ENCODE measurements at places on chromosomes 1 and 21. TPM values are rescaled to one million over a fixed set of nuclear protein-coding genes. Genes with fewer than 3 reads are reported as not detected.

KRTAP19-3 gene
- total RNA-seq = not detected

KCNA3 gene
- 0.77 TPM for total RNA-seq

TFF2 gene
- not detected for total RNA-seq

CATSPER4 gene
- 0.35 TPM for total RNA-seq

SLC45A3 gene
- total RNA-seq = 2.5 TPM

SIM2 gene
- total RNA-seq = 1.3 TPM

LMOD1 gene
- 1.4 TPM for total RNA-seq

DNAI4 gene
- 2.8 TPM for total RNA-seq

VSIG8 gene
- total RNA-seq = not detected

FCRL2 gene
- total RNA-seq = 0.21 TPM

S100B gene
- 0.71 TPM for total RNA-seq

Measured in motor neuron (in vitro differentiated cells).